ENCODE measurements at places on chromosomes 1 and 21. TPM values are rescaled to one million over a fixed set of nuclear protein-coding genes. Genes with fewer than 3 reads are reported as not detected.
A peak's percentile ranks its signal among the peaks of the same experiment; 100 is the strongest.

DNA sequence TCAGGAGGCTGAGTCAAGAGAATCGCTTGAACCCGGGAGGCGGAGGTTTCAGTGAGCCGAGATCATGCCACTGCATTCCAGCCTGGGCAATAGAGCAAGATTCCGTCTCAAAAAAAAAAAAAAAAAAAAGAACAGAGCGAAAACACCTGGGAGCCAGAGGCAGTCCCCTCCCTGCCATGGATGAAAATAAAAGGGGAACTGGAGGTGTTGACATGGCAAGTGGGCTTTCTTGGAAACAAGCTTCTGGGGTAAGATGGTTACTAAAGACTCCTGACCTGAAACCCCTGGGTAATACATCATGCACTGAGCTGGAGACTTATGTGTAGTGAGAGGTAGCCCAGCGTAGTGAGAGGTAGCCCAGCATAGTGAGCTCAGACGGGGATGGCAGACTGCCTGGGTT is 31.6 kb downstream of the ADCY10 start:
- no peak for DNase-seq

- no peak for DNase-seq
Observed at GRCh38 chr21:25402134-25402961, 204.9 kb downstream of the MRPL39 start.

CHI3L2 gene
- total RNA-seq: 8.2 TPM

- DNase-seq: no peak
Observed at GRCh38 chr21:44484498-44485253, 29.4 kb downstream of the LRRC3 start.

DNA sequence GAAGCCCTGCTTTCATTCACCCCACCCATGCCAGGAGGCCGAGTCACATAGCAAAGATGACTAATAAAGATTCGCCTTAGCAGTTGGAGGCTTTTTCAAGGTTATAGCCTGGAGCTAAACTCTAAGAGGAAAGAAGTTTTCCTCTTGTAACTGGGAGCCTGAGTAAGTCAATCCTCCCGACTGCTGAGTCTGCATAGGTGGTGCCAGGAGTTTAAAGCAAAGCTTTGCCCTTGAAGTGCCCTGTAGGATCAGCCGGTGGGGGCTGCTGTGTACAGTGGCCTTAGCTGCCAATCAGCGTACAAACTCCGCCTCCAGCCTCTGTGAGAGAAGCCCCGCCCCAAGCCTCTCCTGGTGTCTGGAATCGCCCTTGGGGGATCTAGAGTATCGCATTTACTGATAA is 147.5 kb upstream of the SPATA6 start:
- DNase-seq: no peak

GRCh38 chr21:21163904-21164303 is 165.7 kb downstream of the NCAM2 start:
- peak; percentile 33 for DNase-seq

- no peak for DNase-seq
Observed at GRCh38 chr1:239269706-239270105, 116.7 kb upstream of the CHRM3 start.

- DNase-seq: no peak
Observed at GRCh38 chr1:180969434-180969833, 53.2 kb downstream of the STX6 start.

DNA sequence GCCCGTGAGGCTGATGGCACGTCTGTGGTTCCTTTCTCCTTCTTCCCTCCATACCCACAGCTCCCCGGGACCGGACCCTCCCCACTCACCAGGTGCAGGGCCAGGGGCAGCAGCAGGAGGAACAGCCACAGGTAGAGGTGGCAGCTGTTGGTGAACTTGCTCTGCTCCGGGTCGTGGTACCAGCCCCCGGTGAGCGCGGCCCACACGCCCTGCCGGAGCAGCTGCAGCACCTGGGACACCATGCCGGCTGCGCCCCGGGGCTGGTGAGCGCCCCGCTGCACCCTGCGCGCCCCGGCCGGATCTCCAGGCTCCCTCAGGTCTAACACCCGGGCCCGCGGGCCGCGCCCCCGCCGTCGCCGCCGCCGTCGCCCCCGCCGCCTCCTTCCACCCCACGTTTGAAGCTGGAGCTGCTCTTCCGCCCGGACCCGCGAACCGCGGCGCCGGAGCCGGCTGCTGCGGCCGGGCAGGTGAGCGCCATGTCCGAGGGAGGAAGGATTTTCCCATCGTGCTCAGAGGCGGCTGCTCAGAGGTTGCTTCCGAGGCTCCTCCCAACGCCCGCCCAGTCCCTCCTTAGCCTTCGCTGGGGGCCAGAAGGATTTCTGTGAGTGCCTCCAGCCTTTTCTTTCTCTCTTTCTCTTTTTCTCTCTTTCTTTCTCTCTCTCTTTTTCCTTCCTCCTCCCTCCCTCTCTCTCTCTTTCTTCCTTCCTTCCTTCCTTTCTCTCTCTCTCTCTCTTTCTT is at the start of gene PCNX2:
Gene PCNX2, minus strand, starts transcription at position 489 of the 738 bp plus-strand sequence. Its CDS starts 247 bp downstream, at position 242.
- no peak for DNase-seq

LRRC39 gene
- total RNA-seq: 1.3 TPM

KIF26B gene
- total RNA-seq: 0.13 TPM

THEM5 gene
- not detected for total RNA-seq

- no peak for DNase-seq
Observed at GRCh38 chr1:90721210-90722194, 4.4 kb upstream of the BARHL2 start.

VPS72 gene
- 24.0 TPM for total RNA-seq

DCDC2B gene
- not detected for total RNA-seq

DNA sequence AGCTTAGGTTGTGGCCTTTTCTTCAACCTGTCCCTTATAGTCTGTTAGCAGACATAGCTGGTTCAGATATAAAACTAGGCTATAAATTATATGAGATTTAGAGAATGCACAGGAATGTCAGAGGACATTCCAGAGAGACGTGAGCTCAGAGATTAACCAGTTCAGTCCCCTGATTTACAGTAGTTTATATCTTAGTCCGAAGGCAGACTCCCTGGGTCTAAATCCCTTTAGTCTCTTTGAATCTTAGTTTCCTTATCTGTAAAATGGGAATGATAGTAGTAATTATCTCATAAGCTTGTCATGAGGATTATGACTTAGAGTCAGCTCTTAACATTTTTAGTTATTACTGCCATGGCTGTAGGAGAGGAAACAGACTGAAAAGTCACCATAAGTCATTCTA is 45.5 kb upstream of the PLXNA2 start:
- no peak for DNase-seq

- no peak for DNase-seq
Observed at GRCh38 chr1:202821467-202821866, 10.7 kb downstream of the PCAT6 start.

PLD5 gene
- total RNA-seq: 0.28 TPM

- DNase-seq: no peak
Observed at GRCh38 chr1:219210067-219210466, 36.4 kb downstream of the LYPLAL1 start.

DNA sequence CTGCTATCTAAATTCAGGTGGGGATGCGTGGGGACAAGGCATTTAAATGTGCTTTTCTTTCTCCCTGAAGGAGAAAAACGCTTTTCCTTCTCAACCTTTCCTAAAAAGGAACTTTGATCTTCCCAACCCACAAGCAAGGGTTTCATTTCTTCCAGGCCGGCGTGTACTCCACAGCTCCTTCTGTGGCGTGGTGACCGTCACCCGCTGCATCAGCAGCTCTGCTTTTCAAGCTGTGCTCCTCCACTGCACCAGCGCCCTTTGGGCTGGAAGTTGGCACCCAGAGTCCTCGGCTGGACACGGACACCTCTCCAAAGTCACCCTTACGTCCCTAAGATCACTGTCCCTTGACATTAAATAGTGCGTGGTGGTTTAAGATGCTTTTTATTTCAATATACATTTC is 54.3 kb downstream of the PEX14 start:
- DNase-seq: no peak

DNA sequence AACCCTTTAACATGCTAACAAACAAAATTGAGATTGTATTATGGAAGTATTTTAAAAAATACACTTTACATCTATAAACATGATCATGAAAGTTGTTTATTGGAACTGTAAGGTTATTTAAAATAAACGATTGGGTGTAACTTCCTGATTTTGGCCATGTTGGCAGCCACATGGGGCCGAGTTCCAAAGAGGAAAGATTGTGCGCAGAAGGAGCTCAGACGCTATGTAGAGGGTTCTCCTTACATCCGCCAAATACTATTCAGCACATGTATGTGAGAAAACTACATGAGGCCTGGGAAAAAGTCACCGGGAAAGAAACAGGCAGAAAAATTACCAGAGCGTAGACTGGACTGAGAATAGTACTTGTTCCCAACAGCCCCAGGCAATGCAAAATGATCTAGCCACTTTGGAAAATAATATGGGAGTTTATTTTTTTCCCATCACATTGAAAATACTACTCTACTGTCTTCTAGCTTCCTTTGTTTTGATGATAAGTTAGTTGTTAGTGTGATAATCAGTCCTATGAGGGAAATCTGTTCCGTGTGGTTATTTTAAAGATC is 35.7 kb upstream of the B3GALT2 start:
- no peak for DNase-seq

DNA sequence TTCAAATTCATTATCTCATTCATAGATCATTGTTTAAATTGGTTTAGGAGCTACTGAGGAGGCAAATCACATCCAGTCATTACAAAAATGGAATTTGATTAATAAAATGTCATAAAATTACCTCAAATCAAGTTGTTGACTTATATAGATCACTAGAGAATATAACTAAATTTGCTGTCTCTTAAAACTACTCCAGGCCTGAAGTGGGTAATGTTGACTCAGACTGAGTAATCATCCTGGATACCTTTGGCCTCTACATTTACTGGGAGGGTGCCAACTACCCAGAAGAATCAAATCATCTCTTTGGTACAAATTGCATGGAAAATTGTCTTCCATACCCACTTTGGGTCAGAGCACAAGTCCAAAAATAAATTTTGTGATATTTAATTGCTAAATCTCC is 191.2 kb upstream of the GREM2 start:
- DNase-seq: no peak

- no peak for DNase-seq
Observed at GRCh38 chr1:24501371-24502064, 1.1 kb upstream of the RCAN3 start.

DNA sequence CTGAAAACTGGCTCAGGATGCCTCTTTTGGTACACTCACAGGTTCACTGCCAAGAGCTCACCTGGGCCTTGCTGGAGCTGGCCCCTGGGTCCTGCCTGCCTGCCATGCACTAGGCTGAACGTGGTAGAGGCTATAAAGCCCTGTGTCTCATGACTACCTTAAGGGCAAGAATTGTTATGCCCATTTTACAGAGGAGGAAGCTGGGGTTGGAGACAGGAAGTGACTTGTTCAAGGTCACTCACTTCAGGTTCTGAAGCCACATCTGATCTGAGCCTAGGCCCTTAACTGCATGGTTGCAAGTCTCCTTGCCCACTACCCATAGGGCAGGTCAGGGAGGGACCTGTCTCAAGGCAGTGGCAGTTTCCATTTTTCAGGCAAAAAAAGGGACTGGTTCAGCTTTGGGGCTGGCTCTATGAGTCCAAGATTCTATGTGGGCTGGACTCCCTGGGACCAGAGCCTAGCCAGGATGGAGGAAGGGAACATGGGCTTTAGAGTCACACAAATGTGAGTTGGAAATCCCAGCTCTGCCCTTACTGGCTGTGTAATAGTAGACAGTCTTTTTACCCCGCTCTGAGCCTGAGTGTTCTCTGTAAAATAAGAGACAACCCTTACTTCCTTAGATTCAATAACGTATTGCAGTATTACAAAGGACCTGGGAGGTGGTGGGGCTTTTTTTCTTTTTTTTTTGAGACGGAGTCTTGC is 7.8 kb downstream of the STK40 start:
- DNase-seq: no peak

DNA sequence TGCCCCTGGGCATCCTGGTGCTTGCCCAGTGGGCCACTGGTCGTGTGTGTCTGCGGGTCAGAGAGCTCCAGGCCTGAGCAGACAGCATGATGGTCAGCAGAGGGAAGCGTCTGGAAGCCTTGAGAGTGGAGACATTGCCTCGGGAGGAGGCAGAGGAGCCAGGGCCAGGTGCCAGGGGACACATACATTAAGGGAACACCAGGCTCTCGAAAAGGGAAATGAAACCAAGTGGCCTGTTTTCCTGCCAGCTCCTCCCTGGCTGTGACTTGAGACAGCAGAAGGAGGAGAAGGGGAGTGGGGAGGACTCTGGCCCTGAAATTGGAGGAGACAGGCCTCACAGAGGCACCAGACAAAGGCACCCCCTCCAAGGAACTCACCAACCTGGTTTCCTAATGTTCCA is 62.4 kb upstream of the LRP8 start:
- DNase-seq: no peak

DNA sequence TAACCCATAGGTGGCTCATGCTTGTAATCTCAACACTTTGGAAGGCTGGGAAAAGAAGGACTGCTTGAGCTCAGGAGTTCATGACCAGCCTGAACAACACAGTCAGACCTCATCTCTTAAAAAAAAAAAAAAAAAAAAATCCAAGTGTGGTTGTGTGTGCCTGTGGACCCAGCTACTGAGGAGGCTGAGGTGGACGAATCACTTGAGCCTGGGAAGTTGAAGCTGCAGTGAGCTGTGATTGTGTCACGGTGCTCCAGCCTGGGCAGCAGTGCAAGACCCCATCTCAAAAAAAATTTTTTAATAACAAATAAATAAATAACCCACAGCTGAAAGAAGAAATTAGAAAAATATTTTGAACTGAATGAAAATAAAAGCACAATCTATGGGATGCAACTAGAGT is 13.8 kb downstream of the INTS7 start:
- DNase-seq: no peak

KHDRBS1 gene
- total RNA-seq: 49.6 TPM

GRCh38 chr1:162680419-162681121 is 48.3 kb downstream of the DDR2 start:
- DNase-seq: no peak

DNA sequence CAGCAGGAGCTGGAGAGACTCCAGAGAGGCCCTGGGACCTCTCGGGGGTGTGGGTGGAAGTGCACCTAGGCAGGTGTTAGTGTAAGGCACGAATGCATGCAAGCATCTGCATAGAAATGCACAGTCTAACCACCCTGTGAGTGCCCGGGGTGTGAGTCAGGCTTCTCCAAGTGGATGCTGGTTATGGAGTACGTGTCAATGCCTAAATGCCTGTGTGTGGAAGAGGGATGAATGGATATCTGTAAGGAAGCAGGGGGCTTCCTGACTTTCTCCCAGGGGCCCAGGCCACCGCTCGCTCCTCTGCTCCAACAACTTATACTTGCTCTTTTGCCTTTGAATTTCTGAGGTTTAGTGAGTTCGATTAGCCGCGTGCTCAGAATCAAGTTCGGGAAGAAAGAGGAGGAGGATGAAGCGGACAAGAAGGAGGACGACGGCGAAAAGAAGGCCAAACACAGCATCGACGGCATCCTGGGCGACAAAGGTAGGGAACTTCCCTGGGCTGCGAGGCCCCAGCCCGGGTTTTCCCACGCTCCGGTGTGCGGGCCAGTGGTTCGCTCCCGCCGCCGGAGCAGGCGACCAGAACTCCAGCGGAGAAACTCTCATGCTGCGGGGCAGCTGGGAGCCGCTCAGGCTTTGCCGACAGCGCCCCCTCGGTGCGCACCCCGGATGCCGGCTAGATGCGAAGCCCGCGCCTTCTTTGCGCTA is 5.4 kb downstream of the PAX7 start:
- no peak for DNase-seq

PTPRU gene
- 15.1 TPM for total RNA-seq

SPRR2F gene
- total RNA-seq: not detected

HOOK1 gene
- 10.0 TPM for total RNA-seq
